PC-9 (cell line): ENCODE measurements at places on chromosomes 3 and 15.

DNA sequence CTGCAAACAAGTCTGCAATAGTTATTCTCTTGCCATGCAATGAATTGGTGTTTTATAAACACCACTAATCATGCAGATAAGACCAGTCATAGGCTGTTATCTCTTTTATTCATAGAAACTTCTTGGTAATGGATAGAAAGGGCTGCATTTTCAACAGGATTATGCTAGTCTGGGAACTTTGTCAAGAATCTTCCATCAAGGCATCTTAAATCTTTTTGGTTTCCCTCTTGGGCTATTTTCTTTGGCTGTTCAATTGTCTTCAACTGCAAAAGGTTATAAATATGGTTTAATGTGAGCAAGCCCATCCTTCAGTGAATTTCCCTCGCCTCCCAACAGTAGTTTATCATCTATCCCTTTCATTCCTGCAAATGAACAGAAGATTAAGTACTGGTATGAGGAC, 59.0 kb upstream of the MINAR1 start:
- H3K4me1 ChIP-seq, result no peaks in the 10 kb centered on the region
- no peaks in the 10 kb centered on the region for H3K36me3 ChIP-seq
- no peak for DNase-seq
- H3K4me3 ChIP-seq, result no peak overlapping the region

- H3K4me1 ChIP-seq, result peaks cover 4% of the 10 kb centered on the region; the same call in 1 of the 2 replicates
Observed at GRCh38 chr15:65383456-65383855, 5.7 kb upstream of the IGDCC3 start.

DNA sequence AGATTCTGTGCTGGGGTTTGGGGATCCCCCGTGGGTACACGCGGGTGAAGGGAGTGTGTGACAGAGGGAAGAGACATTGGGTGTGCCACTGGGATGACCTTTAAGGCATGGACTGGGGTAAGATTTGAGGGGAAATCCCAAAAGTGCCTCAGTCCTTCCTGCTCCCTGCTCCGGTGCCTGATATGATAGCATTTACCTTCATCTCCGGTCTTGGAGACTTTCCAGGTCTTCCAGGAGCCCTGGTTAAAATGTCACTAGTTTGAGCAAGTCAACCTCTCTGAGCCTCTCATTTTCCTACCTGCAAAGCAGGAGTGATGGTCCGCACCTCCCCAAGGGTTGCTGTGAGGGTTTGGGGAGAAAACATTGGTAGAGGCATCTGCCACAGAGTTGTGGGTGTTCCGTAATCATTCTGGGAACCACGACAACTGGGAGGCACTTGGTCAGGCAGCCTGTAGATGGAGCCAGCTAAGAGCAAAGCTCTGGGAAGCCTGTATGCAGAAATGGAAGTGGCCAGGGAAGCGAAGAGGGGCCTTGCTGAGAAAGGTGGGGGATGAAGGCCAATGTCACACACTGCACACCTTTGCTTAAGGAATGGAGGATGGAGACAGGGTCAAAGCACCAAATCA, 33.9 kb upstream of the KIF23 start:
- DNase-seq, result no peak
- no peaks in the 10 kb centered on the region for H3K36me3 ChIP-seq
- H3K27ac ChIP-seq, result no peak overlapping the region
- H3K4me3 ChIP-seq, result no peak overlapping the region
- H3K4me1 ChIP-seq, result no peaks in the 10 kb centered on the region

DNA sequence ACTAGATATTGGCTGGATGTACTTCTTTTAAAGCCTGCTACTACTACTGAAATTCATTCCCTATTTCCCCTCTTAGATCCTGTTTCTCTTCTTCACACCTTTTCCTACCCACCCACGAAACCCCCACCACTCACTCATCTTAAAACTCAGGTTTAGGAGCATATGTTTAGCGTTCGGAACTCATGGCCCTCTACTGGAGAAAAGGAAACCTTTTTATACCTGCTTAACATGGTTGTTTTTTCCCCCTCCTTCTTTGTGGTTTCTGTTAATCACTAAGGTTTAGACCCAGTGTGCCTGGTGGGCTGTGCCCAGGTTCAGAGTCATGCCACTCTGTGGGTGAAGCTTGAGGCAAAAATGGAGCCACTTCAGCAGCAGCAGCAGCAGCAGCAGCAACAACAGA, 2.6 kb downstream of the ARID3B start:
- H3K27ac ChIP-seq, result no peak overlapping the region
- no peaks in the 10 kb centered on the region for H3K27me3 ChIP-seq
- peaks cover 20% of the 10 kb centered on the region for H3K4me1 ChIP-seq
- no peaks in the 10 kb centered on the region for H3K36me3 ChIP-seq
- DNase-seq, result no peak

DNA sequence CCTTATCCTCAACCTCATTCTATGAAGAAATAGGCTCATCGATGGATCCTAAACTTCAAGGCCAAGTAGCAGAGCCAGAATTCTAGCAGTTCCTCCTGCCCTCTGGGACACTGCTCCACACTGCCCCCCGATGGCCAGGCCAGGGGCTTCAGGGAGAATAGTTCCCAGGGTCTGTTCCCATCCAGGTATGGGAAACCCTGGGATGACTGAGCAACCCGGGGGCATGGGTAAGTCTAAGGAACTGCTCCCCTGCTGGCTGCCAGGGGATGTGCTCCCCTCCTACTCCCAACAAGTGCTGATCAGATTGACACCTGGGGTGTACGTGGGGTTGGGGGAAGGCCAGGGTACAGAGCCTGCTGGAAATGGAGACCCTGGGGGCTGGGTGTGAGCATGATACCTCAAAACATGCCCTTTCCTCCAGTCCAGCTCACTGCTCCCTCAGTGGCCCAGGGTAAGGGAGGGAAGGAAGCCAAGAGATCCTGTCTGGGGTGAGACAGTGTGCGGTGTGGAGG, 7.6 kb downstream of the ULK3 start:
- H3K27me3 ChIP-seq, result no peaks in the 10 kb centered on the region
- H3K27ac ChIP-seq, result no peak overlapping the region
- no peak overlapping the region for H3K4me3 ChIP-seq
- DNase-seq, result peak; percentile 75
- no peaks in the 10 kb centered on the region for H3K36me3 ChIP-seq

DNA sequence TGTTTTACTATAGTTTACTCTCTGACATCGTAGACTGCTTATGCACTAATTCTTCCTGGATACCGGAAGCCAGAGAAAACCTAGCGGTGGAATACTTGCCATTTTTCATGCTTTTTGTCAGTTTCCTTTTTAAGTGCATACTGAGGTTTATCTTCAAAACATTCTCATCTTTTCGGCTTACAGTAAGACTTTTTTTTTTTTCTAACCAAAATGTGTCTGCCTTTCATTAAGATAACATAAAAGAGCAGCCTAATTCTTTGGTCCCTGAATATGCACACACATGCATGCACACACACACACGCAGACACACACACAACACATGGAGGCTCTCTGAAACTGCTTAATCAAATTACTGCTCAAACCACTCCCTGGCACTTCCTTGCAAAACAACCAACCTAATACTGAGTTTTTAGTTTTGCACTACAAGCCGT, 1.3 kb downstream of the ZNF445 start:
- DNase-seq, result no peak
- H3K4me3 ChIP-seq, result peak overlapping the region; percentile 64
- no peaks in the 10 kb centered on the region for H3K36me3 ChIP-seq
- H3K4me1 ChIP-seq, result peaks cover 9% of the 10 kb centered on the region; the same call in 1 of the 2 replicates
- H3K27ac ChIP-seq, result no peak overlapping the region
- no peaks in the 10 kb centered on the region for H3K27me3 ChIP-seq

GRCh38 chr3:81674690-81675089, 86.8 kb downstream of the GBE1 start:
- no peaks in the 10 kb centered on the region for H3K4me1 ChIP-seq
- DNase-seq, result no peak
- H3K36me3 ChIP-seq, result no peaks in the 10 kb centered on the region
- H3K27me3 ChIP-seq, result no peaks in the 10 kb centered on the region
- H3K4me3 ChIP-seq, result no peak overlapping the region

DNA sequence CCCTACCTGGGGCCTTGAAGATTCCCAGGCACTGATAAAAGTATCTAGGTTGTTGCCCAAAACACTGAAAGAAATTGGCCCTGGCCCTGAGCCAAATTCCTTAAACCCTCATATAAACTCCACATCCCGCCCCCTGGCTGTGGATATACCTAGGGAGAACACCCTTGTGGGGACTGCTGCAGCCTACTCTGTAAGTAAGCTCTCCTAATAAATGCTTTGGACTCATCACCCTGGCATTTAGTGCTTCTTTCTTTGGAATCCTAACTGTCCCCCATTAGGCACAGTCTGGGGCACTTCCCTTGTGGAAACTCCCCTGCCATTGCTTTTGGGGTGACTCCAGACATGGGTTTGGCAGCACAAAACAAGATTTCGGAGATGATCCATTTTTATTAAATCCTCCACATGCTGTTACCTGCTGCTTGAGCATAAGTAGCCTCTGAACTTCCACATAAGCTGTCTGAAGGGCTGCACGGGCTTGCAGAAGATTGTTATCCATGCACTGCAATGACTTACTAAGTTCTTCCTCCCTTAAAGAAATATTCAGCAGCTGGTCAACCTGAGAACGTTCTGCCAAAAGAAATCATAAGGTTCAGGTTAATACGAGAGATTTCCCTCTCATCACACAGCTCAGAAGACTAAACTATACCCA, 46.4 kb downstream of the ZNF106 start:
- no peaks in the 10 kb centered on the region for H3K27me3 ChIP-seq
- no peak overlapping the region for H3K27ac ChIP-seq
- no peak for DNase-seq
- H3K4me1 ChIP-seq, result no peaks in the 10 kb centered on the region
- no peak overlapping the region for H3K4me3 ChIP-seq

GRCh38 chr15:80591938-80592825, 102.9 kb upstream of the ABHD17C start:
- no peak overlapping the region for H3K4me3 ChIP-seq
- no peak overlapping the region for H3K27ac ChIP-seq
- no peak for DNase-seq
- peaks cover 58% of the 10 kb centered on the region for H3K4me1 ChIP-seq

- H3K27me3 ChIP-seq, result no peaks in the 10 kb centered on the region
- H3K27ac ChIP-seq, result no peak overlapping the region
- no peaks in the 10 kb centered on the region for H3K4me1 ChIP-seq
- H3K4me3 ChIP-seq, result no peak overlapping the region
Observed at GRCh38 chr3:151345859-151346258, 16.5 kb upstream of the P2RY13 start.

GRCh38 chr3:64687781-64688604, at the start of gene ADAMTS9:
TSS of gene ADAMTS9 (minus strand) at chr3:64688000. CDS start at chr3:64687657, 343 bp downstream.
- H3K27ac ChIP-seq, result peak within 1 kb of the TSS; percentile 90
- no peaks in the 10 kb centered on the region for H3K36me3 ChIP-seq
- H3K4me1 ChIP-seq, result peaks cover 20% of the 10 kb centered on the region
- DNase-seq, result peak; percentile 40

- no peak for DNase-seq
- H3K27me3 ChIP-seq, result no peaks in the 10 kb centered on the region
- no peaks in the 10 kb centered on the region for H3K36me3 ChIP-seq
- no peak overlapping the region for H3K4me3 ChIP-seq
- H3K27ac ChIP-seq, result no peak overlapping the region
- no peaks in the 10 kb centered on the region for H3K4me1 ChIP-seq
Observed at GRCh38 chr3:35857004-35857403, 217.7 kb downstream of the ARPP21 start.

DNA sequence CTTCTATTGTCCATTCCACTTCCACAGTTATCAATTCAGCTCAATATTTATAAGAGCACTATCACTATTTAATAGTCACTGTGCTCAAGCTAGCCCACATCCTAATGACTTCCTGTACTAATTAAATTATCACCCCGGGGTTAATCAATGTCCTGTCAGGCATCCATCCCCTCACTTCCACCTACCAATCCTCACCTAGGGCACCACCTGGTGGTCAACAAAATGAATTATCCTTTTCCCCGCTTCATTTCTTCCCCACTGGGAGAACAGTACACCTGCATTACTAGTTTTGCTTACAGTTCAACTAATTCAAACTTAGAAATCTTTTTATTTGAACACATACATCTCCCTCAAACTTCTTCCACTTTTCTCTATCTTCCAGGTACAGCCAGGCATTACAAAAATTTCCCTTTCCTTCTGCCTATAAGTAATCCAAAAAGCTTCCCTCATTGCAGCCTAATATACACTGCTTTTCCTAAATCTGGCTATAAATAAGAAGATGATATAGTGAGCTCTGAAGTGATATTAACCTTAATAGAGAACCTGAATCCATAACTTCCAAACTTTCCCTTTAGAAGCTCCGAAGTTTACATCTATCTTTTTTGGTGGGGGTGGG, 68.5 kb downstream of the TMCC1 start:
- DNase-seq, result peak; percentile 52
- H3K36me3 ChIP-seq, result peaks cover 9% of the 10 kb centered on the region; the same call in 1 of the 2 replicates
- no peak overlapping the region for H3K4me3 ChIP-seq

DNA sequence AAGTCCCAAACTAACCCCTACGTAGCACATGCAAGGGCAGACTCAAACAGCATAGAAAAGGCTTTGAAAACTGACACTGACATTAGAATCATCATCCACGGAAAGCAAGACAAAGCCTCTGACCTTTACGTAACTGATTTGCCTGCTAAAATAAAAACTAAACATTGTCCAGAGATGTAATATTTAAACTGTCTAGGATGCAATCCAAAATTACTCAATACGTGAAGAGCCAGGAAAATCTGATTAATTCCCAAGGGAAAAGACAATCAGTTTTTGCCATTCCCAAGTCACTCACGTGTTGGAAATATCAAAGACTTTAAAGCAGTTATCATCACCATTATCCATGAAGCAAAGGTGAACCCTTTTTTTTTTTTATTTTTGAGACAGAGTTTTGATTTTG, 13.3 kb upstream of the IQCF1 start:
- H3K27me3 ChIP-seq, result no peaks in the 10 kb centered on the region
- H3K36me3 ChIP-seq, result no peaks in the 10 kb centered on the region
- no peaks in the 10 kb centered on the region for H3K4me1 ChIP-seq
- no peak for DNase-seq

GRCh38 chr3:42638339-42638842, 15.1 kb upstream of the ZBTB47 start:
- no peaks in the 10 kb centered on the region for H3K27me3 ChIP-seq
- no peak for DNase-seq
- H3K27ac ChIP-seq, result no peak overlapping the region
- H3K4me3 ChIP-seq, result no peak overlapping the region

GRCh38 chr15:68677996-68678395, 99.2 kb downstream of the CORO2B start:
- H3K4me3 ChIP-seq, result no peak overlapping the region
- no peaks in the 10 kb centered on the region for H3K4me1 ChIP-seq
- no peaks in the 10 kb centered on the region for H3K27me3 ChIP-seq
- no peak overlapping the region for H3K27ac ChIP-seq

- no peak overlapping the region for H3K4me3 ChIP-seq
- no peaks in the 10 kb centered on the region for H3K36me3 ChIP-seq
- H3K4me1 ChIP-seq, result no peaks in the 10 kb centered on the region
- DNase-seq, result no peak
- H3K27me3 ChIP-seq, result peaks cover 44% of the 10 kb centered on the region
Observed at GRCh38 chr3:126530171-126531050, 6.5 kb downstream of the CHST13 start.

DNA sequence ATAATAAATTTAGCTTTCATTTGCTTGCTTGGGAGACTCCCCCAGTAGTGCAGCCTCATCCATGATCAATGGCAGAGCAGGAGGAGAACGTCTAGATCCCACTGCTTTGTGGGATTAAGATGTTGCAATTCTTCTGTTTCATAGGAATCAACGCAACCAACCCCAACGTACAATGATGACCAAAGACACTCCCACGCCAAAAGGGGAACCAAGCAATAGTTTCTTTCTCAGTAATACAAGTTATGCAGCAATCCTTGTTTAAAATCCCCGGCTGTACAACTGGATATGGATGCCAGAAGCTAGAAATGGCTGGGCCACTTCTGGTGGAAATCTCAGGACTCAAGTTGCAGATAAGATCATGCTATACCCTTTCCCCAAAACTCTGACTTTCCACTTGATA, 411.2 kb downstream of the VPS13C start:
- DNase-seq, result no peak
- H3K27ac ChIP-seq, result no peak overlapping the region
- no peak overlapping the region for H3K4me3 ChIP-seq
- peaks cover 26% of the 10 kb centered on the region for H3K27me3 ChIP-seq
